ENCODE measurements at places on chromosomes 6 and 20.

DNA sequence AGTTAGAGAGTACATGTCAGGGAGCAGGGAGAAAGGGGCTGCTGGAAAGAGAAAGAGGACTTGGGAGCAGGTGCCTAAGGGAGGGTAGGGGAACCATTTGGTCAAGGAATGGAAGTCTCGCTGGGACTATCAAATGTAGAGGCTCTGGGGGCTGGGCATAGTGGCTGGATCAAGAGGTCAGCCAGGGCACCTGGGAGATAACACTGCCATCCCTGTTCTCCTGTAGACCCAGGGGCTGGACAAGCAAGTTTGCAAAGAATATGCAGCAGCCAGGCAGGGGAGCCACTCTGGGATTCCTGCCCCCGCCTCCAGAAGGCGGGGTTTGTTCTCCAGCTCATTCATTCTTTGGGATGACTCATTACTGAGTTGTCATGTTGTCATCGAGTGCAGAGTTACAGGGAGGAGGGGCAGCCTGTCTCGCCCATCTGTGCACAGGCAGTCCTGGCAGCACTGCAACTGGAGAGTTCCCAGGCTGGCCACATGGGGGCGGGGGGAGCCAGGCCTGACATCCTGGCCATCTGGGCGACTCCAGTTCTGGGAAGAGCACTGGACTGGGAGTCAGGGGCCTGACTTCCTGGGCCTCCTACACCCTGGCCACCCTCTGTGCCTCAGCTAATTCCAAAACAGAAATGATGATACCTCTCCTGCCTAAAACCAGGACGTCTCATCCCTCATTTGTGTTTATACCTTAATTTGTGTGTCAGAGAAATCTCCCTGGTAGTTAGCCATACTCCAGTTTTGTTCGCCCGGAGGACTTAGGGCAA is 28.2 kb upstream of the ZFAND3 start:
- DNase-seq: peak; percentile 41

GRCh38 chr6:136230219-136230853 is 19.8 kb downstream of the MTFR2 start:
- no peak for DNase-seq

DNA sequence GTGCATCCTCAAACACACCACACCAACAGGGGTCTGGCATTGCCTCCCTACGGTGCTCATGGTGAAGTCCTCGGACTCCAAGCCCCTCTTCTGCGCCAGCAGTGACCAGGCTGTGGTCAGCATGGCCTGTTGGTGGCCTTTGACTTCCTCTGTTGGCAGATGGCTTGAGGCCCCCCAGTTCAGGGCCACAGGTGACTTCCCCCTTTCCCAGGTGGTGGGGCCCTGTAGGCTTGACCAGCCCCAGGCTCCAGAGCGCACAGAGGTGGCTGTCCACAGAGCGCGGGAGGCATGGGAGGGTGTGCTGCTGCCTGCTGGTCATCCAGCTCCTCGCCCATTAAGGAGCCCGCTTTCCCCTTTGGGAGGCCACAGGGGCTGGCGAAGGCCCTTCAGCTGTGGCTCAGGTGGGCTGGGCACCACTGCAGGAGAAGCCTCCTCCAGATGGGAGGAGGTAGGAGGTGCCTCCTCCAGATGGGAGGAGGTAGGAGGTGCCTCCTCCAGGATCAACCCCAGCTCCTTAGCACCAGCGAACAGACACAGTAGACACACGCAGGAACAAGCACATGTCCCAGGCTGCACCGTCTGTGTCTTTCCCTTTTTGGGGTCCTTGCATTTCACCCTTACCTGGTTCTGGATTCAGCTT is 52.1 kb upstream of the BHLHE23 start:
- no peak for DNase-seq

GRCh38 chr20:37990571-37991151 is 42.6 kb downstream of the TTI1 start:
- no peak for DNase-seq

DNA sequence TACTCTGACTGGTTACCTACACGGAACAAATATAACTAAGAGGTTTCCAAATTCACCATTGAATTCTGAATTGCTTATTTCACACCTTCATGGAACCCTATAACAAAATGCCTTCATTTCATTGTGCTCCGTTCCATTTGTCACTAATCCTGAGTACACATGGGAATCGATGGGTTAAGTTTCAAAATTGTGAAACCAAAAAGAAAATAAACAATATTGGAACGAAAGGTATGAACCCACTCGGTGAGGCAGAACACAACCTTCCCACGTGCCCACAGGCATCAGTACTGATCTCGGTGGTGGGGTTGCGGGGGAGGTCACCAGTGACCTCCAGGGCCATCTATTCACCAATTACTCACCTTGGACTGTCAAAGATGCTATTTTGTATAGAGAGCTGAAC is 34.0 kb downstream of the PLAGL1 start:
- DNase-seq: no peak

DNA sequence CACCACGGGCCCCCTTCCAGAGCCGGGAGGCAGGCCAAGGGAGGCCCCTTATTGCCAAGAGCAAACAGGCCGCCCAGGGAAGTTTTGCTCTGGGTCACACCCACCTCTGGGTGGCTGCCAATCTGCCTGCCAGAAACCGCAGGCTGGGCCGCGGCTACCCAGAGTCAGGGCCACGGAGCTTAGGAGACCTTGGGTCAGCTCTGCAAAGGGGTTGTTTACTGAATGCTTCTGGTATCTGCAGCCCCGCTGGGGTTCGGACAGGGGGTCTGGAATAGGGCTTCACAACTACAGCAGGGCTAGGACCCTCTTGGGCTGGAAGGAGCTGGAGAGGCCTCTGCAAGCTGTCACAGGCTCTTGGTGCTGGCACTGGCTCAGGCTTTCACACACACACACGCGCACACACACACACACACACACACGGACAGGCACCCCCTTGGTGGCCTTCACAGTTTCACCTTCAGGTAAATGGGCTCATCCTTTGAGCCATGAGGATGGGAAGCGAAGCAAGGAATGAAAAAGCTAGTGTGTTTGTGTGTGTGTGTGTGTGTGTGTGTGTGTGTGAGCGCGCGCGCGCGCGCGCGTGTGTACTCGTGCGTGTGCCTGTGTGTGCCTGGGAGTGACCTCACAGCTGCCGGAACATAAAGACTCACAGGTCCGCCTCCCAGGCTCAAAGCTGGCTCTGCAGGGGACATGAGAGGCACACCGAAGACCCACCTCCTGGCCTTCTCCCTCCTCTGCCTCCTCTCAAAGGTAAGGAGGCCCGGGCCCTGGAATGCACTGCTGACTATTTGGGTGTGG is at the start of gene CCN5:
CCN5 (plus strand) TSS at position 669 of the 798 bp plus-strand sequence; CDS start at position 691, 22 bp downstream.
- no peak for DNase-seq

- DNase-seq: no peak
These were observed 4.7 kb upstream of the PBOV1 start for GRCh38 chr6:138222901-138223546.
